ENCODE measurements at places on chromosomes 7 and 10.

- DNase-seq: no peak
These were observed 73.3 kb downstream of the ARID5B start for GRCh38 chr10:61974601-61975390.

DNA sequence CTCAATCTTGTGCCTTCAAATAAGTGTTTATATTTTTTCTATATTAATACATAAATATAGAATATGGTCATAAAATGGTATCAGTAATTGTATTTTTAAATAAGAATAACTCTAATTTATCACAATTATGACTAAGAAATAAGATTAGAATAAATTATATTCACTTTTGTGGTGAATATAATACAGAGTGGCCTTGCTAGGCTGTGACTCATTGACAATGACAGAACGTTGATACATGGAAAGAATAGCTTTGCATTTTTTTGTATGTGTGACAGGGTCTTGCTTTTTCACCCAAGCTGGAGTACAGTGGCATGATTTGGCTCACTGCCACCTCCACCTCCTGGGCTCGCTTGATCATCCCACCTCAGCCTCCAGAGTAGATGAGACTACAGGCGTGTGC is 47.8 kb upstream of the PCLO start:
- DNase-seq: no peak

DNA sequence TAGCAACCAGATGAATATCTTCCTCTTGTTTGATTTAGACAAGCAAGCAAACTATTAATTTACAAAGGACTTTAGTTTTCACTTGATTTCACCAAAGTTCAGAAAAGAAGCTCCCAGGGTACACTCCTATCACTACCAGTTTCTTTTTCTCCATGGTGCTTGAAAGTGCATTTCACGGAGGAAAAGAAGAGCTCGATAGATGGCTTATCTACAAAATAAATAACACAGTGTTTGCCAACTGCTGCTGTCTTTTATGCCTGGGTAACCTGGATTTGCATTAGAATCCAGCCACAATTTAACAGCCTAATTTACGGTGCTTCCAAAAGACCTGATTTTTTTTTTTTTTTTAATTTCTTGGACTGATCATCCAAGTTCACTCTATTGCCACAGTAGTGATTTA is 275.7 kb downstream of the GPR37 start:
- no peak for DNase-seq

DNA sequence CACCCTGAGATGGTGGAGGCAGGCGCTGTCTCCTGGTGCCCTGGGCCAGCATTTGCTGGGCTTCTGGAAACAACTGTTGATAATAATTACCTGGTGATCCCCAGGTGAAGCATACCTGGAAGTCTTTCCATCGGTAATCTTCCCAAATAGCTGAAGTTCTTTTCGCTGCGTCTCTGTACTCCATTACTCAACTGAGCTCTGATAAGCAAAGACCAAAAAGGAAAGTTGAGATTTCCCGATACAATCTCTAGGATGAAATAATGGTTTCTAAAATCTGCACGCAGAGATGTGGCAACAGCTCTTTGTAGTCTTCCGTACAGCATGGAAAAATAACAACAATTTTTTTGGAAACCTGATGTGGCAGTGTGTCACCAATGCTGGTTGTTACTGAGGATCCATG is 226.5 kb downstream of the GATA3 start:
- no peak for DNase-seq

GRCh38 chr10:132397671-132398565 is 918 bp downstream of the PWWP2B start:
- peak; percentile 38 for DNase-seq

DNA sequence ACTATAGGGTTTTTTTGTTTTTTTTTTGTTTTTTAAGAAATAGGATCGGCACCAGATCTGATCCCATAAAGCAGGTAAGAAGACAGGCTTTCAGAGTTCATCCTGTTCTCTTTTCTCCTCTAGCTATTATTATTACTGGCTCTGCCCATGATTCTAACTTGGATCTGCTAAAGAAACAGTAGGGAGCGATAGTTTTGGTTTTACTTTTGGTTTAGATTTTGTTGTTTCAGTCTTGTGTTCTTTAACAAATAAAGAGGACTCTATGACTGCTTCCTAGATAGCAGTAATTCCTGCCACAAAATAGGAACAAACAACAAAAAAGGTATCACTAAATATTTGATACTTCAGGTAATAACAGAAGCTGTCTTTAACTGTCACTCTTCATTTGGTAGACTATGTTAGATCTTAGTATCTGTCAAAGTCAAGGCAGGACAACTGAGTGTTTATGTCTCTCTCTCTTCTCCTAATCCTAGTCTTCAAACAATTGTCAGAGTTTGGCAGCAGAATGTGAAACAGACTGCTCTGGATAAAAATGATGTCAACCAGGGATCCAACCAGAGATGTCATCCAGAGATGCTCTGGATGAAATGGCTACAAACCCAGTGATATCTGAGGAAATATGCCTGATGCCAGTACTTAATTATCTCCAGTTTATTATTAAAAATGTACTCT is 99.8 kb downstream of the KMT2C start:
- no peak for DNase-seq

DNA sequence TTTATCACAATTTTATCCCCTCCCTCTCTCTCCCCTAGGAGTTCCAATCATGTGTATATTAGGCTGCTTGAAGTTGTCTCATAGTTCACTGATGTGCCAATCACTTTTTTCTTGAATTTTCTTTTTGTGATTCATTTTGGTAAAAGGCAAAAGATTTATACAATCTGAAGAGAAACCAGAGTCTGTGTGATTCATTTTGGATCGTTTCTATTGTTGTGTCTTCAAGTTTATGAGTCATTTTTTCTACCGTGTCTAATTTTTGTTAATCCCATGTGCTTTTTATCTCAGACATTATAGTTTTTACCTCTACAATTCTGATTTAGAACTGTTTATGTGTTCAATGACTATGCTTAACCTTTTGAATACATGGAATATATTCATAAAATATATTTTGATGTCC is 483.9 kb upstream of the AUTS2 start:
- DNase-seq: no peak

DNA sequence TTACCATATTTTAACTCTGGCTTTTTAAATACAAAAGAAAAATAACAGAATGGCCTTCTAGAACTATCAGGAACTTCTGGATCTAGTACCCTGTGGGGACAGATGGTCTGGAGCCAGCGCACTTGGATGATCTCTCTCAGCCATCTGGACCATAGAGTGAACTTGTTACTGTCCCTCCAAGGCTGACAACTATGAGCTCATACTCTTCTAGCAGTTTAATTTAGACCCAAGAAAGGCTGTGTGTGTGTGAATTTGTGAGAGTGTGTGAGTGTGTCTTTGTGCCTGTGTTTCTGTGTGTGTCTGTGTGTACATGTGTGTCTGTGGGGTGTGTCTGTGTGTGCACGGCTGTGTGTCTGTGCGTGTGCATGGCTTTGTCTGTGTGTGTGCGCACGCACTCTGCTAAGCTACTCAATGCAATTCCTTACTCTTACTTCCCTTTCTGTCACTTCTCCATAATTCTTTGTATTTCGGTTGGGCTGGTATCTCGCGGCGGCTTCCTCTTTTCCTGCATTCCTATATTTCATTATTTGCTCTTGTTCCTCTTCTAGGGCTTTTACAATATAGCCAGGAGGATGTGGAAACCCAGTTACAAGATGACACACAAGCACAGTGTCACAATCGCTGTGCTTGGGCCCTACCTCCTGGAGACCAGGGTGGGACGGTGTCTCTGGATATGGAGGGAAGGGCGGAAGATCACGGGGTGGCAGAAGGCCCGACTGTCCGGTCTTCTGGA is 51.9 kb downstream of the IKZF1 start:
- no peak for DNase-seq

DNA sequence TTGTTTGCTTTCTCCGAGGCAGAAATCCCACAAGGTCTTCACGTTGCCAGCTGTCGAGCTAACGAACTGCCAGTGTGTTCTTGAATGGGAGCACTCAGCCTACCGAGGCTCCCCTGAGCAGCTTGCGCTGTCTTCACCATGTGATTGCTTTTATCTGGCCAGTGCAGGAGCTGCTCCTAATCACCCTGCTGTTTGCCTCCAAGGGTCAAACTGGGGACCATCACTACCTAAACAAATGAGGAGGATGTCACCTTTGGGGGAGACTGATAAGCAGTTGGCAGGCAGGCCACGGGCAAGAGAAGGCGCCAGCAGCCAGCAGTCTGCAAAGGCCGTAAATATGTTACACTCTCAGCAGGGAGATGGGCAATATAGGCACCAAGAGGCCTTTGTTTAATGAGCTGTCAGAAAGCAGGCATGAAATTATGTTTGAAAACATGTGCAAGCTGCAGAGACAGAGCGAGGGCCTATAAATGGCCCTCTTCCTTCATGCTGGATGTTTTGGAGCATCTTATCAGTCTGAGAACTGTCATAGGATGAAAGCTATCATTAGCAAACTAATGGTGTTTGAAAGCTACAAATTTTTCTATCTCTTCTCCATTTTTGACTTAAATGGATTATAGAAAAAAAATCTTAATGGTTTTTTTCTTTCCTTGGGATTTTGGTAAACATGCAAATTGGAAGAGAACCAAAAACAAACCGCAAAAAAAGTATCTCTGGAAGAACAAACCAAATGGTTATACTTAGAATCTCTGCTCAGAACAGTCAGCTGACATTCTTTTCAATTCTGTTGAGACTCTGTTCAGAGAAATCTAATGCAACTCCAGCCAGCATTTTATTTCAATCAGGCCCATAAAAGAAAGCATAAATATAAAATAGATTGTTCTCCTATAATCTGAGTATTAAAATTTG is 267.3 kb upstream of the NPVF start:
- no peak for DNase-seq

DNA sequence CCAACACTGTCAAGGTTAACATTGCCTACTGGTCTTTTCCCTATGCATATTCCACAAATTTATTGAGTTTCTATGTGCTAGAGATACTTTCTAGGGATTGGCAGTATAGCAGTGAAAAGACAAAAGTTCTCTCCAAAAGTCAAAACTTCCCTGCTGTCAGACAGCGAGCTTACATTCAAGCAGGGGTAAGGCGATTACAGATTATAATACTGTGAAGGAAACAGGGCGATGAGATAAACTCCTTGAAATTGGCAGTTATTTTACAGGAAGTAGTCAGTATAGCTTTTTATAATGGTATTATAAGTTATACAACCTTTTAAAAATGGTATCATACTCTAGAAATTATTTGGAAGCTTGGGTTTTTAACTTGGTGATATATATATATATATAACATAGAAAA is 9.9 kb downstream of the VPS50 start:
- DNase-seq: no peak

GRCh38 chr10:28327491-28327880 is 24.6 kb upstream of the MPP7 start:
- DNase-seq: no peak

GRCh38 chr7:18927134-18927533 is 190.3 kb downstream of the TWIST1 start:
- DNase-seq: no peak

DNA sequence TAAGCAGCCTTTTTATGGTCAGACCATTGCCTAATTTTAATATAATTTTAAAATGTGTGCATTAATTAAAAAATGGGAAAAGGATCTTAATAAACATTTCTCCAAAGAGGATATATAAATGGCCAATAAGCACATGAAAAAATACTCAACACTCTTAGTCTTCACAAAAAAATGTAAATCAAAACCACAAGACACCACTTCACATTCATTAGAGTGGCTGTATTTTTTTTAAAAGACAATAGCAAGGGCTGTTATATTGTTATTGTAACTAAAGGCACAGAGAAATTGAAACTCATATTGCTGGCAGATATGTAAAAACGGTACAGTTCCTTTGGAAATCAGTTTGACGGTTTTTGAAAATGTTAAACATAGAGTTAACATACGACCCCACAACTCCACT is 3.2 kb upstream of the CROT start:
- DNase-seq: no peak

DNA sequence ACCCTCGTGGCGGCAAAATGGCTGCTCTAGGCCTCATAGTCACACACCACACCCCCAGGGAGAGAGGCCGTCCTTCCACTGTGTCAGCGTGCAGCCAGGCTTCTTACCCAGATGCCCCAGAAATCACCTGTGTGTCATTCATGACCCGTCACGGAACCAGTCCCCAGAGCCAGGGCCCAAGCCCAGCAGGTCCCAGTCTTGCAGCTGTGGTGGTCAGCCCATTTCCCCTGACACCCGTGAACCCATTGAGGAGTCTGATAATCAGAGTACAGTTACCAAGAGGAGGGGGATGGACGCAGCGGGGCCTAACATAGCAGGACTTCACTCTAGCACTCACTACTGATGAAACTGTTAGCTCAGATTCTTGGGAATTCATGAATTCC is 112.1 kb downstream of the ACTR3B start:
- no peak for DNase-seq

GRCh38 chr7:17075601-17076255 is 193.9 kb upstream of the AGR3 start:
- DNase-seq: no peak

- no peak for DNase-seq
These were observed 165.9 kb upstream of the PODXL start for GRCh38 chr7:131722371-131722770.

GRCh38 chr10:102347236-102347828 is 48.2 kb upstream of the NFKB2 start:
- peak; percentile 11 for DNase-seq

DNA sequence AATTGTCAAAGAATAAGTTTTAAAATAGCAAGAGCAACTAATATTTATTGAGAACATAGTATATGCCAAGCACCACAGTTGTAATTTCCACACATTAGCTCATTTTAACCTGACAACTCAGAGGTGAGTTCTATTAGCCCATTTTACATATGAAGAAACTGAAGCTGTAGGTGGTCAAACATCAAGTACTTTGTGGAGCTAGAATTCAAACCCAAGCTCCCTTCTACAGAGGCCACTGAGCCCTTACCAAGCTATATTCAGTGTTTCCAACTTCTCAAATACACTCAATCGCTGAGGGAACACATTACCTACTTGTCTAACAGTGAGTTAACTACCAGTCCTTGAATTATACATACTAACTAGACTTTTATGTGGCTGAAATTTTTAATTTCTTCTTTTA is 236.6 kb downstream of the PARD3 start:
- DNase-seq: no peak

DNA sequence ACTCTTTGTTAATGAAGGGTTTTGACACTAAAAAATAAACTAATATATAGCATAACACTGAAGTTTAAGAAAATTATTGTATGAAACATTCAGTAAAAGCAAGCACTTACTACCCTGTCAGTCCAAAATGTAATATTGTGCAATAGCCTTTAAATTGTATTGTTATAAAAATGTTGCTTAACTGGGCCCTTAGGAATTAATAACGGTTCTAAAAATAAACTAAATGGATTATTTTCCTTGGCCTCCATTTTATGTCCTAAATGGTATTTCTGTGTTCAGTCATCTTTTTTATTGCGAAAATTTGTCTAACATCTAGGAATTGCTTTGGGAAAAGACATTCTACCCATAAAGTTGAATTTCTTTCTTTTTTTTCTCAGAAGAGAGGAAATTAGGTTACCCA is 49.0 kb upstream of the ABI1 start:
- no peak for DNase-seq

DNA sequence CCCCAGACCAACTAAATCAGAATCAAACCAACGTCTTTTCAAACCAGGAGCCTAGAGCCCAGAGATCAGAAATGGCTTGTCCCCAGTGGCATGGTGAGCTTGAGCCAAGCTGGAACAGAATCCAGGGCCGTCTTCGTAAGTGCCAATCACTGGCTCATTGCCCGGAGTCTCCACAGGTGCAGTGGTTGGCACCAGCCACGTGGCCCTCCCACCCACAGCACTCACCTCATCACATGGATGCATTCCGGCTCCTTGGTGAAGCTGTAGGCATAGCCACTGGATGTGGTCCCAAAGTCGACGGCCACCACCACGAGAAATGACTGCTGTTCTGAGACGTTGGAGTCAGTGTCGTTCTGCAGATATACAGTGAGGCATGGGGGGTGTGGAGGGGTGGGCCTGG is 37.4 kb downstream of the HSPA12A start:
- no peak for DNase-seq
